ENCODE measurements at places on chromosomes 11 and 22.

GRCh38 chr11:96783311-96783710 lies 393.5 kb downstream of the JRKL start:
- DNase-seq = no peak

DNA sequence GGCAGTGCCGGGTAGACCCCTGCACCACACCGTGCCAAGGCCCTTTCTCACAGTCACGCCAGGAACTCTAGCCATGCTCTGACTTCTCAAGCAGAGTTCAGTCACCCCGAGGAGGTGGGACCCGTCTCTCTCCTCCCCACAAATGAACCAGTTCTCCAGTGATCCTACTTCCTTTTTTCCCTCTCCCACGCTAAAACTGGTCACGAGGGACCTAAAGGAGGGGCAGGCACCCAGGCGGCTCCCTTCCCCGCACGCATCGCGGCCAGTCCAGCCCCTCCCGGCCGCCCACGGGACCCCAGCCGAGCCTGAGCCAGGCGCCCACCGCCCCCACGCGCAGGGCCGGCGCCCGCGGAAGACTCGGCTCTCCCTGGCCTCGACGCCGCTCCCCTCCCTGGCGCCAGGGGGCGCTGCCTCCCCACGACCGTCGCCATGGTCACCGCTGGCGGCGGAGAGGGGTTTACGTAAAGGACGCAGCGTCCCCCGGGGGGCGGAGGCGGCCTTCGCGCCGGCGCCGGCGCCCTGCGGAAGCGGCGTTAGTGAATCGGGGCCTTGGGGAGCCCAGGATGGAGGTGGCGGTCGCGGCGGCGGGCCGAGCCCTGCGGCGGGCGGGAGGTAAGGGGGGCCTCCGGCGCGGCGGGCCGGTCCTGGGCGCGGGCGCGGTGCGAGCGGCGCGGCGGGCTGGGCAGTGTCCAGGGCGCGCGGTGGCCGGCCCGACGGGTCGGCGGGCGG lies at the start of gene DAGLA:
Gene DAGLA, plus strand, starts transcription at position 499 of the 729 bp plus-strand sequence. CDS start 39,765 bp downstream, outside the sequence.
- DNase-seq = peak; percentile 45

DNA sequence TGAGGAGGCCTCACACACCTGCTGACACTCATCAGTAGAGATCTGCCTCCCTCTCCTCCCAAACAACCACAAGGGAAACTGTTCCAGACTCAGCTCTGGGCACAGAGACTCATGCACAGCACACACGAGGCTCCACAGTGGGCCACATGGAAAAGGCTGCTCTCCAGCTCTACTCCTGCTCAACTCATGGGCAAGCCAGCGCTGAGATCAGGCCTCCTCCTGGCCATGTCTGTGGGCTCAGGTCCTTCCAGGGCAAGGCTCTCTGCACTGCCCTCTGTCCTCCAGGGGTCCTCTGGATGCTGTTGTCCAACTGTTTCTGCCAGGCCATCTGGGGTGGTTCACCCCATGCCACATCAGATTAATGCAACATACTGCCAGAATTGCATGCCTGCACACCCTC lies 46.0 kb downstream of the PLEKHA7 start:
- no peak for DNase-seq

DNA sequence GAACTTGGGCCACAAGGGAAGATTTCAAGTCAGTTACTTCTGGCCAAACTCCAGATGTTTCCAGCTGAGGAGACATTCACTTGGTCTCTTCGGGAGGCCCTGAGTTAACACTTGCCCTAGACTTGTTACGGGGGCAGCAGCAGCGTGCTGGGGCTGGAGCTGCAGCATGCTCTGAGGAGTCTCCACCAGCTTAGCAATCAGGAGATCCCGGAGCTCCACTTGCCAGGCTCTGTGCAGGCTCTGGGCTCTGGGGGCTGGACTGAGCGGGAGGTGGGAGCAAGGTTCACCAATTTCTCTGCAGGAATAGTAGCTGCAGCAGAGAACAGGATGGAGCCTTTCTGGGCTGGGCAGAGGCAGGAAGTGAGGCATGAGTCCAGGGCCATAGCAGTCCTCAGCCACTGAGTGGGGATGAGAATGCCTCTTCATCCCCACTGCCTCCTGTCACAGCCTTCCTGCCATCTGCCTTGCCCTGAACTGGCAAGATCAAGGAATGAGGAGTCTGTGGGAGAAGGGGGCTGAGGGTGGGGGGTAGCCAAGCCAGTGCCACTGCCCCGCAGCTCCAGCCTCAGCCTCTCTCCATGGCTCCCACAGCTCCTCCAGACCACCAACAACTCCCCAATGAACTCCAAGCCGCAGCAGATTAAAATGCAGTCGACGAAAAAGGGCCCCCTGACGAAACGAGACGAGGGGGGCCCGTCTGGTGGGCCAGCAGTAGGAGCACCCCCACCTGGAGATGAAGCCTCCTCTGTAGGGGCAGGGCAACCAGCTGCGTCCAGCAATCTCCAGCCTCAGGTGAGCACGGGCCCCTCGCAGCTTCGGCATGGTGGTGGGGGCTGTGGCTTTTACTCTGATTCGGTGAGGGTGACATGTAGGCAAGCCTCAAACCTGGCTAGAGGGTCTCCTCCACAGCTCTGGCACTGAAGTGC lies 23.4 kb downstream of the GTPBP1 start:
- no peak for DNase-seq

- DNase-seq = no peak
Measured at GRCh38 chr11:36868380-36868779, 270.3 kb upstream of the RAG2 start.

- DNase-seq = no peak
Measured at GRCh38 chr11:107218123-107219013, 200.1 kb upstream of the GUCY1A2 start.

DNA sequence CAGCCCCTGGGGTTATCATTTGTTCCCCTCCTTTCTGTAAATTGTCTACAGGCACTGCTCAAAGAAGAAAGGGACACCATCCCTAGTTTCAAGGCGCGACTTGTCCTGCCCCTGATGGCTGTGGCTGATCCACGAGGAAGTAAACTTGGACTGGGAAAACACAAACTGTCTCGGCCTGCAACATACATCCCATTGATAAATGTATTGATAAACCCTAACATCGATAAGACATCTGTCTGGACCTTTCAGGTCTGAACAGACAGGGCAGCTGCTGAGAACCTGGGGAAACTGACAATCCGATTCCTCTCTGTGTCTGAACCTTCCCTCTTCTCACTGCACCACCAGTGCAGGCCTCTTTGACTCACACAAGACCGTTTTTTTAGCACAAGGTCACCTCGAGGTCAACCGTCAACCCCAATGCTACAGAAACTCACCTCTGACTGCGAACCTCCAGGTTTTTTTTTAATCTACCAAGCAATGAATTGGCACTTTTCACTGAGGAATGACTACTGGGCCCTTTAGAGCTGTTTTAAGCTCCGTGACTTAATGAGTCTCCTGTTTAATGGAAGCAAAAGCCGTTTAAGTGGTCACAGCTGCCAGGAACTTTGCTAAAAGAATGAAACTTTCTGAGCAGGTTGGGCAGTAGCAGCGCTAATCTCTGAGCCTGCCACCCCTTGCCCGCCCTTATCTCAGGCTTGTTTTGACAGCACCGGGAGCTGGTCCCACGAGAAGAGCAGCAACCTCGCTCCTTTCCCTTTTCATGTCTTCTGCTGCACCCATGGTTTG lies 203.8 kb upstream of the TMEM45B start:
- no peak for DNase-seq

DNA sequence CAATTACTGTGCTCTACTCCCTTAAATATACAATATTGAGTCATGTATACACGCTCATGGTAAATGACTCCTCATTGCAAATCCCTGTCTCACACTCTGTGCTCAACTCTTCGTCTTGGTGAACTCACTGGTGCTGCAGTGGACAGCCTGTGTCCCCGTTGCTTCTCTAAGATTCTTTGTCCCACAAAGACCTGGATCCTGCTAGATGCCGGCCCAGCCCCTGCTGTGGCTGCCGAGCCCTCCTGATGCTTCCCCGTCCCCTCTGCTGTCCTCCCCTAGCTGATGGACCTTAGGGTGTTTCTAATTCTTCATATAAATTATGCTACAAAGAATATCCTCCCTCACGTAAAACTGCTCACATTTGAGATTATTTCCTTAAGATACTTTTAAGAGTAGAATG lies 5.5 kb downstream of the APOL2 start:
- no peak for DNase-seq

DNA sequence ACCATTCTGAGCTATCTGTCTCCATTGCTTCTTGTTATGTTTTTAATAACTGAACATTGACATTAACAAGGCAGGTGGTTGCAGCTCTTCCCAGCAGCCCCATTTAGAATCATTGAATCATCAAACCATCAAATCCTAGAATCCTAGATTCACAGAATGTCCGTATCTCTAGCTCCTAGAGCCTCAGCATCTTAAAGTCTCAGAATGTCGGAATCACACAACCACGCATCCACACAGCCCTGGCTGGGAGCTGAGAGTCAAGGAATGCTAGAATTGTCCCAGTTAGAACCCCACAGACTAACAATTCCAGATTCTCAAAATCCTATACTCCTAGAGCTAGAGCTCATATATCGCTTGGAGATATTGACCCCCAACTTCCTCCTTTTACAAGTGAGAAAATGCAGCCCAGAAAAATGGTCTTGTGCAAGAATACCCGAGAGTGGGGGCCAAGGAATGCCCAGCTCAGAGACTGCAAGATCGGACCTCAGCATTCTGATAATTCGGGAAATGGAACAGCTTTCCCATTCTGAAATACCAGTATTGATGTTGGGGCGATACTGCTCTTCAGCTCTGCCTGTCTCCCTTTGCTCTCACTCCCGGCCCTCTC lies 38.8 kb downstream of the PDE2A start:
- DNase-seq = no peak

GRCh38 chr22:24185501-24186351 lies 4.4 kb downstream of the SUSD2 start:
- no peak for DNase-seq

GRCh38 chr11:107493117-107493516 lies 35.5 kb upstream of the CWF19L2 start:
- DNase-seq = peak; percentile 52

- no peak for DNase-seq
Measured at GRCh38 chr11:12573707-12574485, 100.3 kb upstream of the TEAD1 start.

DNA sequence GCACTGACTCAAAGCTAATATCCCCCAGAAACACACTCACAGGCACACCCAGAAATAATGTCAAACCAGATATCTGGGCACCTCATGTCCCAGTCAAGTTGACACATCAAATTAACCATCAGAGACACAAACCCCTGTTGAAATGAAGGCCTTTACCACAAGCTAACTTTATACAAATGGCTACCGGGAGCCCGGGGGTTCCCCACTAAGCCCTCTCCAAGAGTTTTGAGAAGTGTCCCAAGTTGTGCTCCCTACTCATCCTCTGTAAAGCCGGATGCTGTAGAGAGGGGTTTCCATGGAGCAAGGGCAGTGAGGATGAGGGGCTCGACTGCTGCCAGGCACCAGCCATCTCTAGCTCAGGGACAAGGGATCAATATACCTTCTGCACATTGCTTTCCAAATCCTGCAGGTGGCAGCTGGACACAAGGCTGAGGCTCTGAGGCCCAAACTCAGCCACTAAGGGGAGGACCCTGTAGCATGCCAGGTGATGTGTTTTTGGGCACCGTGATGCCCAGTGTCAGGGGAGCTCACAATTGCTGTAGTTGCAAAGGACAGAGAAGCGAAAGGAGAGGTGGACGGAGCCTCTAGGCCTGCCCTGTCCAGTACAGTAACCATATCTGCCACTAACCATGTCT lies 145.7 kb downstream of the TTC17 start:
- DNase-seq = peak; percentile 11

- no peak for DNase-seq
Measured at GRCh38 chr11:15233371-15234165, 118.8 kb downstream of the INSC start.

GRCh38 chr11:120404495-120404894 lies 68.3 kb downstream of the ARHGEF12 start:
- no peak for DNase-seq

GRCh38 chr11:131668500-131669400 lies 298.3 kb downstream of the NTM start:
- peak; percentile 31 for DNase-seq

DNA sequence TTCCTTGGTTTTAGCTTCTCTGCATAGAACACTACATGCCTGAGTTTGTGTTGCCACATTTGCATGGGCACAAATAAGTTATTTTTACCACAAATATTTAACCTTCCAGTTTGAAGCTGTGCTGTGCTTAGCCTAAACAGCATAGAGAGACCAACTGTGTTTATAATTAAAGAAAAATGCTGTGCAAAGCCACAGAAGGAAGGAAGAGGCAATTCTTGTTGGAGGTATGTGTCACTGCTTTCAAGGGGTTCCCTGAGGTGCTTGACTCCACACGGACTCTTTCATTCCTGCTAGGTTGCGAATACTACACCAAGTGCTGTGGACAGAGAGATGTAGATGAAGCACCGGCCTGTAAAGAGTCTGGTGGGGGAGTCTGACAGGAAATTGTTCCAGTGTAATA lies 47.6 kb upstream of the OLFML1 start:
- DNase-seq = peak; percentile 89

- DNase-seq = peak; percentile 63
Measured at GRCh38 chr11:118998822-118999221, 884 bp downstream of the CENATAC start.

DNA sequence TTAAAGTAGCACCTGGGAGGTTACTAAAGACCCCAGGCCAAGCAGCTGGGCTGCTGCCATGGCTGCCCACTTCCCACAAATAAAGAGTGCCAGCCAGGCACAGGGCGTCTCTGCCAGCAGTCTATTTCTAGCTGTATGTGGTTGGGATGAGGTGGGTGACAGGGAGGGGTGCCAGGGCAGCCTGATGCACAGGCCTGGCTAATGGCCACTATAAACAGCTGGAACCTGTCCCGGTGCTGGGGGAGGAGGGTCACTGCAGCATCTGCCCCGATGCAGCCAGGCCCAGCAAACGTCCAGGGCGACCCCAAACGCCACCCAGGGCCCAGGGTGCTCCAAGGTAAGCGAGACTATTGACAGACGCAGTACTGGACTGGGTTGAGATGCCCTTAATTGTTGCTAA lies 37.4 kb downstream of the SCUBE1 start:
- DNase-seq = no peak

DNA sequence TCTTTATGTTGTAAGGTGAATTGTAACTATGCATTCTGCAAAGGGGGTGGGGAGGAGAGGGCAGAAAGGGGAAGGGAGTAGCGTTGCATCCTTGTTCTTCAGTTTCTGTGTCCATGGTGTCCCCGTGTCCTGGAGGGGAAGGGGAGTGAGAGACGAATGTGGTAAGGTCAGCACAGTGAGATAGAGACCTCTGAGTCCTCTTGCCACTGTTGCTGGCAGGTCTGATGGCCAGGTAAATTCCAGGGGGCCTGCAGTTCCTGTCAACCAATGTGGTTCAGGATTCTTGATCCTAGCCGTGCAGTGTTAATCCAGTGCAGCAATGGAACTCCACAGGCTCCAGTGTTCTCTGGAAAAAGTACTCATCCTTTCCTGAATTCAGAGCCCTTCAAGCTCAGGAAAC lies 14.6 kb upstream of the ADSL start:
- no peak for DNase-seq

DNA sequence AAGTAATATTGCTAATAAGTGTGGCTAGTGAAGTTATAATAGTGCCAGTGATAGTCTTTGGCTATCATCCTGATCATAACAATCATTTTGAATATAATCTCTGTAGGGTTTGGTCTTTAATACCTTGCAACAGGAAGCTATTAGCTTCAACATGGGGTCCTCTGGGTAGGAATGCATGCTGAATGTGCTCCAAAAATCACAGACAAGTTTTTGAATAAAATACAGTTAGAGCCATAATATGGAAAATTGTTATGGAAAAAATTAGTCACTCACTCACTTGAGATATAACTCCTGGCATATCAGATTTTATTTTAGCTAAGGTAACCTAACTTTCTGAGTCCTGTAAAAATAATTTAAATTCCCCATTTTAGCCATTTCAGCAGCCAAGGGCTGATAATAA lies 95.4 kb upstream of the MTMR2 start:
- no peak for DNase-seq
